ENCODE measurements at places on chromosomes 5 and 9. TPM values are rescaled to one million over a fixed set of nuclear protein-coding genes. Genes with fewer than 3 reads are reported as not detected.

- DNase-seq: no peak
These were observed 26.0 kb downstream of the ZCCHC7 start for GRCh38 chr9:37146410-37146809.

- no peak for DNase-seq
These were observed 111.1 kb upstream of the CKMT2 start for GRCh38 chr5:81121836-81122630.

Gene NUP214
- total RNA-seq: 21.9 TPM

- DNase-seq: no peak
These were observed 152.5 kb upstream of the GHR start for GRCh38 chr5:42270771-42271170.

Gene BAAT
- total RNA-seq: 459 TPM

Gene SEC24A
- 31.4 TPM for total RNA-seq

DNA sequence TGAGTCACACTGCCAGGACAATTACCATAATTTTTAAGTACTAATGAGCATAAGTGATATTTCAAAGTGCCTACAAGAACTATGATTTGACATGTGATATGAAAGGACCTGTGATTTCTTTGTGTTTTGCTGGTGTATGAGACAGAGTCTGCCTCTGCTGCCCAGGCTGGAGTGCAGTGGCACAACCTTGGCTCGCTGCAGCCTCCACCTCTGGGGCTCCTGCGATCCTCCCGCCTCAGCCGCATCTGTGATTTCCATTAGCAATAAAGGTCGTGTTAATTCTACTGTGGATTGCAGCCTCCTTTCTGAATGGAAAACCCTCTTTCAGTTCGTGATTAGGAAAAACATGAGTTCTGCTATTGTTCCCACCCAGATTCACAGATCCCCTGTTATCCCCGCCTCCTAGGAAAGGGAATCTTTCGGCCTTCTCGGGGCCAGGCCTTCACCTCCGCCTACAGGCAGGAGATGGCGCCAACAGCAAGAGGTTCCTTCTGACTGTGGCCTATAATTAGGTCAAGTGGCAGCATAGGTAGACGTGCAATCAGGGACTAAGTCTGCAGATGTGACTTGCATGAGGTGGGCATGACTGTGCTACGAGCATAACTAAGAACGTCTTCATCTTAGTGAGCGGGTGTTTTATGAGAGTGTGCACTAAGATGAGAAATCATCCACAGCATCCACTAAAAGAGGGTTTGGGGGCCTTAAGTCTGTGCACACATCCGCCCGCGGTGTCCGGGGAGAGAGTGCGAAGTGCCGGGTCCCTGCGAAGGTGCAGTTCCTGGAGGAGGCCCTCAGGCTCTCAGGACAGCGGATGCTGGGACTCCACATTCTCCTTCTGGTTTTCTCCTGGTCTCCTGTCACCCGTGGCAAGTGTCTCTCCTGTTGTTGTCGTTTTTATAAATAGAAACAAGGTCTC is 23.1 kb downstream of the TRIM7 start:
- DNase-seq: peak; percentile 68

DNA sequence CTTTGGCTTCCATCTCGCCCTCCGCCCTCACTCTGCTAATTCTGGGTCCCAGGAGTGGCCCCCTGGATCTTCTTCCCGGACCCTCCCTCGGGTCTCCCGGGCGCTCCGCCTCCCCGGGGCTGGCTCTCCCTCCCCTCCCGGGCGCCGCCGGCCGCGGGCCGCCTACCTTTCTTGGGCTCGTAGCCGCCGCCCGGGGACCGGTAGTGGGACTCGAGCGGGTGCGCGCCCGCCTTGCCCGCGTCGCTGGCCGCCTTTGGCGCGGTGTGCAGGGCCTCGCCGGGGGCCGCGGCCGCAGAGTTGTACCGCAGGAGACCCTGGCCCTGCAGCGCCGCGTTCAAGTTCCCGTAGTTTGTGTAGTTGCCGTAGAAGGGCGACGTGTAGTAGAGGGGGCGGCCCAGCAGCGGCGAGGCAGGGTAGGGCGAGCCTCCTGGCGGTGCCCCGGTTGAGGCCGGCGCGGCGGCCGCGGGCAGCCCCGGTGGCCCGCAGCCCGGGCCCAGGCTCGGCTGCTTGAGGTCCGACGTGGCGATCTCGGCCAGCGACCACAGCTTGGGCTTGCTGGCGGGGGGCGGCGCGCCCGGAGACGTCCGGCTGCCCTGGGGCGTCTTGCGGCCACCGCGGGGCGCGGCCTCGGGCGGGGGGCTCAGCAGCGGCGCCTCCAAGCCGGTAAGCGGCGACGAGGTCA is 3.2 kb downstream of the IRX2 start:
- no peak for DNase-seq

DNA sequence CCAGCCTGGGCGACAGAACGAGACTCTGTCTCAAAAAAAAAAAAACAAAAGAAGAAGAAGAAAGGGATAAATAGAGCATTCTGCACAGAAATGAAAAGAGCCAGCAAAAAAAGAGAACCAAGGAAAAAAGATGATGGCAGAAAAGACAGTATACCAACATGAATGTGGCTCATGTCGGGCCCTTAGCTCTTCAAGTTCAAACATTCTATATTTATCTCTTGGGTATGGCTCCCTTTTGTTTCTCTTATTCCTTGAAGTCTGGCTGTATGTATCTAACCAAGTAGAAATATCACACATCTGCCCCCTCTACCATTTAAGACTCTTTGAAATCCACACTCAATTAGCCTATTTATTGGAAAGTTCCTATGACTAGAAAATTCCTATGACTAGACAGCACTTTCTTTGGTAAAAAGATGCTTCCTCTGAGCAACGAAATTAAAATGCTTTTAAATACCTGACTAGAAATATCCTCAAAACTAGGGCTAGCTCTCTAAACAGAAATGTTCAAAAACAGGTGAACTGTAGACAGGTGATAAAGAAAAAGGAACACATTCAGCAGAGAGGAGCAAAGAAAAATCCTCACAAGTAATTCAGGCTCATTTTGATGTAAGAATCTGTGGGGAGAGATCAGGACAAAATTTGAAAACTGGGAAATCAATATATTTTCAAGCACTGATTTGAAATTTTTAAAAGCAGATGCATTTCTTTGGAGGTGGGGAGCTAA is 2.6 kb downstream of the SELENOP start:
- DNase-seq: no peak

GRCh38 chr5:119354537-119355243 is 1.1 kb upstream of the TNFAIP8 start:
- DNase-seq: no peak

GRCh38 chr5:22998774-22999173 is 145.6 kb upstream of the CDH12 start:
- no peak for DNase-seq

Gene OMD
- 0.13 TPM for total RNA-seq

Gene NMUR2
- not detected for total RNA-seq

- no peak for DNase-seq
These were observed 42.3 kb downstream of the MACROH2A1 start for GRCh38 chr5:135356522-135357318.

GRCh38 chr9:133945977-133946753 is 46.0 kb downstream of the VAV2 start:
- no peak for DNase-seq

Measured in left lobe of liver (tissue), 2 donors.